Cerebellum (tissue), 4 donors: ENCODE measurements at places on chromosomes 3 and 15. TPM values are rescaled to one million over a fixed set of nuclear protein-coding genes. Genes with fewer than 3 reads are reported as not detected.

DNA sequence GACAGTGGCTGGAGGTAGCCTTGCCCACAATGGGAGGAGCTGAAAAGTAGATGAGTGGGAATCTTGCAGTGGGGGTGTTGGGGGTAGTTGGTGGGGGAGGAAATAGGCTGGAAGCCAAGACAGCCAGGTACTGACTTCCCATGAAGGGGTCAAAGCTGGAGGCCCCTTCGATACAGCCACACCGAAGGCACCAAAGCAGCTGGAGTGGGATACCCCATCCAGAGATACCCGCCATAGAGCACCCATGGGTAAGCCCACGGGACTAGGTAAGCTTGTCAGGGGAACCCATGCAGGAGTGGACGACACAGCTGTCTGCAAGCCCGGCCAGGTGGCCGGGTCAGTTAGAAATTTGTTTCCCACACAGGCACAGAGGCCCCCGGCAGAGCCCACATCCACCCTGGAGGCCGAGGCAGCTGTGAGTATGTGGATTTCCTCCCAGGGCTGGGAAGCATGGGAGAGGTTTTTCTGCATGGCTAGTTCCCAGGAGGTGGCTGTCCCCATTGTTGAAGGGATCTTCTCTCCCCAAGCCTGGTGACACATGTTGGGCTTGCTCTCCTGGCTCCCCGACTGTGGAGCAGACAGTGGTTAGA, 28.6 kb downstream of the PRR23E start:
- DNase-seq = no peak

DNA sequence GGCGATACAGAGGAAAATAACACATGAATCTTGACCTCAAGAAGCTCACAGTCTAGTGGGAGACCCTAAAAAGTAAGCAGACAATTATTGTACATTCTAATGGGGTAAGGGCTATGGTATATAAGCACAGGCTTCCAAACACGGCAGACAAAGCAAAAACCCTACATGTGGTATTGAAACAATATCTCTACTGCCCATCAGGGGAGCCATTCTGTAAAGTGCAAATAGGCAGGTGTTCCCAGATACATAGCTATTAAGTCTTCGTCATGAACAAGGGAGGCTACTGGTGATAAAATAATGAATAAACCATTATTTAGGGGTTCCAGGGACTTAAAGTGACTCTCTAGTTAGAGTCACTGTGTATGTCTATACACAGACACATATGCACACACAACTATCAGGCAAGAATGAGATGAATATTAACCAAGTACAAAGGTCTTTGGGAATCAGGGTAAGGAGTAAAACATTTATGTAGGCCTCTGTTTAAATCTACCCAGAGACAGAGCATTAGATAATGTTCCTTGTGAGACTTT, 38.7 kb upstream of the ASB14 start:
- DNase-seq = no peak

DNA sequence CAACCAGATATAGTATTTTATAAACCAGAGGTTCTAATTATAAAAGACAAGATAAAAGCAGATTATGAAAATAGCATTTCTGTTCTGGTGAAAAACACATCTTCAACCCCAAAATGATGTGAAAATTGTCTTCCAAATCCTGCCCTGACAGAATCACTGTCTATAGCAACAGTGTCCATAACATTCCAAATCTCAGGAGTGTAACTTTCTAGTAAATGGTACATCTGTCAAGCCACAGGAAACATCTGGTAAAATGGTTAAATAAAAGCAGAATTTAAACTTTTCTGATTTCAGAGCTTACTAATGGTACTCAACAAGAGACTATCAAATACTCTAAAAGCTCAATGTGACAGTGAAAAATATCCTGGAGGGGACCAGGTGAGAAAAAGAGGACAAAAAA, 60.5 kb downstream of the VGLL4 start:
- no peak for DNase-seq

DNA sequence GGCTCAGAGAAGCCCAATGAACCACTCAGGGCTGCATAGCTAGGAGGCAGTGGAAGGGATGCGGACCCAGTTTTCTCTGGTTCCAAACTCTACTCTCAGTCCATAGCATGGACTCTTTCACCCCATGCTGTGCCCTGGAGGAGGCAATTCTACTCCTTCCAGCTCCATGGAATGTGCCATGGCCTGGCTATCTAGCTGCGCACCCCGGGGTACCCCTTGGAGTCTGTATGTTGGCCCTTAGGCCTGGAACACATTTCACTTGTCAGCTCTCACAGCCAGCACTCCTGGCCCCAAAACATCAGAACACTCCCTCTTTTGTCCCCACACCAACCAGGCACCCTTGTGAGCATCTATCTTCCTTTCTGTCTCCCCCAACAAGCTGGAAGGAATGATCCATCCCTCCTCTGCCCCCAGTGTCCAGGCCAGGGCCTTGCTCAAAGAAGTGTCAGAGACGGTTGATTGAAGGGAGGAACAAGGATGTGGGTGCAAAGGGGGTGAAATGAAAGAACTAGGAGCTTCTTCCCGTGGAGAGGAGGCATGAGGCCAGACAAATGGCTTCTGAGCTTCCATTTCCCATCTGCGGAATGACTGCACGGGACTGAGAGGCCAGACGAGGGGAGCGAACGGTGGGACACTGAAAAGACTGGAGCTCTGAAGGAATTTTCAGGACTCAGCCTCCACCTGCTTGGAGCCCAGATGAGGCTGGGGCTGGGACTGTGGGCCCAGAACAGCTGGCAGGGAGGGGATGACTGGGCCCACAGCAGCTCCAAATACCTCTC, 2.8 kb downstream of the PRSS50 start:
- DNase-seq = no peak

DNA sequence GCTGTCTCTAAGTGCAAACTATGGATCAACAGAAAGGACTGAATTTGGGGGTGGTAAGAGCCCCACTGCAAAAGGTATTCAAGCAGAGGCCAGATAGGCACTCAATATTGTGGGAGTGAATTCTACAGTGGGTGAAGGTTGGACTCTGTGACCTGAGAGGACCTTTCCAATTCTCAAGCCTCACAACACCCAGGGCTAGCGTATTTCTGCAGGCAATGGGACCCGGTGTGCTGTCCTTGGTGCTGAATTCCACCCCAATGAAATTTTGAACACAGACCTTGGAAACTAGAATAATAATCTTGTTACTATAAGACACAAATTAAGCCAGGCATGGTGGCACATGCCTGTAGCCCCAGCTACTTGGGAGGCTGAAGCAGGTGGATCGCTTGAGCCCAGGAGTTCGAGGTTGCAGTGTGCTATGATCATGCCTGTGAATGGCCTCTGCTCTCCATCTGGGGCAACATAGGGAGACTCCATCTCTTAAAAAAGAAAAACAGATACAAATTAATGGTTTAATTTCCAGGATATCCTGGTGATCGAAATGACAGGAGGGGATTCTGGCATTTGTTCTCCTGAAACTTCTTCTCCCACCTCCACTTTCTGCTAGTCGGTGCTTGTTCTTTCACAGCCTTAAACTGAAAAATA, 135.4 kb downstream of the RAB11A start:
- DNase-seq = no peak

DNA sequence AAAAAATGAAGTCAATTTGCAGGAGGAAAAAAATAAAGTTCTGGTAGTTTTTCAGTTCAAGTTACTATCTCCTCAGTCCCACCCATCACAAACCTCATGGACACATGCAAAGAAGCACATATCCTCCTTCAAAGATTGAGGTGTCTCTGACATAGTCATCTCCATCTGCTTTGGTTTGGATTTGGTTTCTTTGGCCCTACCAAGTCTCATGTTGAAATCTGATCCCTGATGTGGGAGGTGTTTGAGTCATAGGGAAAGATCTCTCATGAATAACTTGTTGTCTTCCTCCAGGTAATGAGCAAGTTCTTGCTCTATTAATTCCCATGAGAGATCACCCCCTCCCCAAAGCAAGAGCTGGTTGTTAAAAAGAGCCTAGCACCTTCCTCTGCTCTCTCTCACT, 446.8 kb downstream of the IGSF11 start:
- no peak for DNase-seq

GRCh38 chr15:92650256-92650655, 5.3 kb downstream of the FAM174B start:
- DNase-seq = no peak

- DNase-seq = no peak
Observed at GRCh38 chr15:39651881-39652280, 71.0 kb downstream of the THBS1 start.

DNA sequence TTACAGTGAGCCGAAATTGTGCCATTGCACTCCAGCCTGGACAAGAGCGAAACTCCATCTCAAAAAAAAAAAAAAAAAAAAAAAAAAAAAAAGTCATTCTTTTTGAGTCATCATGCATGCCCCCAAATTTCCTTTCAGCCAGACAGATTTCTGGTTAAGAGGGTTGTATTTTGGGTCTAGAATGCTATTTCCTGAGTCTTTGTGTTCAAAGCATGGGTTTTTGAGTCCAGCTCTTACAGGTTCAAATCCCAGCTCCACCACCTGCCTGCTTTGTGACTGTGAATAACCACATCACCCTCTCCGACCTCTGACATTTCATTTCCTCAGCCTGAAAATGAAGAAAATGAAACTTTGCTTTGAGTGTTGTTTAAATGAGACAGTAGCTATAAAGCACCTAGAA, 9.3 kb upstream of the C15orf61 start:
- DNase-seq = no peak

DNA sequence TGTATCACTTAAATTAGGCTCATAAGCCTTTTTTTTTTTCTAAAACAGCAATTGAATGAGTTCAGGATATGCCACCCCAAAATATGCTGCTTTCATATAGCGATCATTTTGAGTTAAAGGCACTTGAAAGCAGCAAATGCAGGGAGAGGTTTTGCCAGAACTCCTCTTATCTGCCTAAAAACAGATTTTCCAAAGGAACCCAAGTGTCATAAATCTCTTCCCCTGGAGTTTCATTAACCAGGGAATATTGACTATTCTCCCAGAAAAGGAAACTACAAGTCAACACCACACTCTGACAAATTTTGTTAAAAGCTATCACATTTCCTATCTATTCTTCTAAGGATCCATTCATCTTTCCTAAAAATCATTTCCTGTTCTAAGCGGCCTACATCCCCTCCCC, 11.3 kb downstream of the DNAAF4 start:
- no peak for DNase-seq

- DNase-seq = peak; percentile 77
Observed at GRCh38 chr3:50163572-50164455, 8.7 kb downstream of the SEMA3F start.

GRCh38 chr3:32373276-32373675, 18.4 kb upstream of the CMTM7 start:
- DNase-seq = no peak

DNA sequence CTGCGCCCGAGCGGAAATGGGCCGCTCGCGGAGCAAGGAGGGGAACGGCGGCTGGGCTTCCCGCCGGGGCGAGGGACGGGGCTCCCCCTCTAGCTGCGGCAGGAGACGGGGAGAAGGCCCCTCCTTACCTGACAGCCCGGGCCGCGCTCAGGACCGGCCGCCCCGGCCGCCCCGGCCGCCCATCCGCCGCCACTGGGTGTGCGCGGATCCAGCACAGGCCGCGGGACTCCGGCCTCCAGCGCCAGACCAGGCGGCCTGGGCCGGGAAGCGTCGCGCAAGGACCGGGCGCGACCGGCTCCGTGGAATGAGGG, 296 bp downstream of the TPRA1 start:
- DNase-seq = no peak

- no peak for DNase-seq
Observed at GRCh38 chr15:40332113-40332781, 8.5 kb downstream of the CCDC9B start.

DNA sequence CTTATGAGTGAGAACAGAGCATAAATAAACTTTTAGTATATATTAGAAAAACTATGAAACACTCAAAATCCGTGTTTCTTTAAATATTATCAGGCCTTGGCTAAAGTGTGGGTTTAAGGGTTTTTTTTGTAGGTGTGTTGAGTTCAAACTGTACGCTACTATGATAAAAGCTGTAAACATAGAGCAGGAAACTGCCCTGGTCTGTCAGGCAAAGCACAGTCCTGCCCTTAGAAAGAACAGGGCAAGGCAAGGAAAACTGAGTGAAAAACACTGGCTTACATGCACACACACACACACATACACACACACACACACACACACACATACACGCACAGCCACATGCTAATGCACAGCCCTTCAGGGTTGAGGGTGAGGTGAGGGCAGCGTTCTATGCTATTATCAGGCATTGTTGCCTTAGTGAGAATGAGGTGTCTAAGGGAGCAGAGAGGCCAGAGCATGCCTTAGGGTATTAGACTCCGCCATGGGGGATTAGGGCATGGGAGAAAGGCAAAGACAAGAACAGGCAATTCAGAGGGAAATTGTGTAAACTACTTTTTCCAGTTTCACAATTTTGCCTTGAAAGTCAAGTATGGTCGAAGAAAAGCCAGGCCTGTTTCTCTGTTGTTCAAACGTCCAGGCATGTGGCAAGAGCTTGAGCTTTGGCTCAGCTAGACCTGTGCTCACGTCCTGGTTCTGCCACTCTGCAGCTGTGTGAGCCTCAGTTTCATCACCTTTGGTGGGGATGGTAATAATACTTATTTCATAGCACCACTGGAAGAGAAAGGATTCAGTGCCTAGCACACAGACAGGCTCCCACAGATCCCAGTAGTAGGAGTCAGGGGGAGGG, 36.3 kb upstream of the TPM1 start:
- DNase-seq = no peak

DNA sequence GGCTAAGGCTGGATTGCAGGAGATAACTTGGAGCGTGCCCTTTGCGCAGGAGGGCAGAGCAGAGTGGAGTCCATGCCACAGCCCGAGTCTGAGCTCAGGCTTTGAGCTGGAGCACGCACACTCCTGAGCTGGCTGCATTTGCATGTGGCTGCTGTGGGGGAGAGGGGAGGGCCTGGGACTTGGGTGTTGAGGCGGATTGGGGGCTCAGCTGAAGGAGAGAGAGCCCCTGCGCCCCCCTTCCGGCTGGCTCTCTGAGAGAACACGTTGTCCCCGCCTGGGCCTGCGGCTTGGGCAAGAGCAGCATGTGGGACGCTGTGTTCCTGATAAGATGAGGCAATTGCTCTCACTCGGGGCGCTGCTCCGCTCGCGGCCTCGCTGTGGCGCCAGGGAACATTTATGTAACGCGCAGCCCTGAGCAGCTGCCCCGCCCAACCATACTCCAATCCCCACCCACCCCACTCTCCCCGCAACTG, 39.1 kb downstream of the KLF13 start:
- DNase-seq = peak; percentile 92

DNA sequence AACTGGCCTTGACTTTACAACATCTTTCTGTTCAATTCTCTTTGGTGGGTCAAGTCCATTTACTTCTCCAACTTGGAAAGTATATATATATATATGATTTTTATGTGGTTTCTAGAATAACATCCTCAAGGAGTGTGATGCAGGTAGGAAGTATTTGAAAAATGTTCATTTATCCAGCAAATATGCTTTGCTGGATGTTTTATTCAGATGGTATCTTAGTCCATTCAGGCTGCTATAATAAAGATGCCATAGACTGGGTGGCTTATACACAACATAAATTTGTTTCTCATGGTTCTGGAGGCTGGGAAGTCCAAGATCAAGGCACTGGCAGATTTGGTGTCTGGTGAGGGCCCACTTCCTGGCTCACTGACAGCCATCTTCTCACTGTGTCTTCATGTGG, 168.7 kb upstream of the RASGRP1 start:
- no peak for DNase-seq

- no peak for DNase-seq
Observed at GRCh38 chr3:161031134-161031533, 74.0 kb downstream of the B3GALNT1 start.

GRCh38 chr3:32379831-32380500, 11.7 kb upstream of the CMTM7 start:
- DNase-seq = no peak

GRCh38 chr3:35680866-35681650, 41.7 kb downstream of the ARPP21 start:
- DNase-seq = no peak

Gene POPDC2
- 1.7 TPM for total RNA-seq

Gene CFAP161
- 2.6 TPM for total RNA-seq

Gene MYH15
- total RNA-seq = 1.8 TPM

Gene FBLN2
- 11.3 TPM for total RNA-seq

Gene SPATA16
- not detected for total RNA-seq

Gene CHRM5
- 0.27 TPM for total RNA-seq
